ENCODE measurements at places on chromosomes 1 and 21.

GRCh38 chr1:114135786-114136185 is 17.9 kb downstream of the SYT6 start:
- no peak for DNase-seq

- DNase-seq, result peak; percentile 75
Measured at GRCh38 chr21:39638281-39638680, 25.5 kb downstream of the B3GALT5 start.

DNA sequence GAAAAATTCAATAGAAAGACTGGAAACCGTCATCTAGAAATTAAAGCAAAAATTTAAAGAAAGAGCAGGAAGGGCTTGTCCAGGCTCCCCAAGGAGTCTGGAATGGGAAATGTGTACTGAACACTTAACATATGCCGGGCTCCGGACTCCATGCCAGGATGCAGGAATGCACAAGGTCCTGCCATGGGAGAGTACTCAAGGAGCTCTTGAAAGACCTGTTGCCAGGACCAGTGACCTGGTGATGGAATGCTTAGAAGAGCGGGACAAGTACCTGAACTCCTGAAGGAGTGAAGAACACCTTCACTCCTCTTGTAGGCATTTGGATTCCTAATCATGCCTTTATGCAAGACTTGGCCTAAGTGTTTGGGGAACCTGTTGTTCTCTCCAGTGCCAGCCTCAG is 16.9 kb upstream of the DSCAM start:
- no peak for DNase-seq

- no peak for DNase-seq
Measured at GRCh38 chr1:192789871-192790270, 19.0 kb upstream of the RGS2 start.

DNA sequence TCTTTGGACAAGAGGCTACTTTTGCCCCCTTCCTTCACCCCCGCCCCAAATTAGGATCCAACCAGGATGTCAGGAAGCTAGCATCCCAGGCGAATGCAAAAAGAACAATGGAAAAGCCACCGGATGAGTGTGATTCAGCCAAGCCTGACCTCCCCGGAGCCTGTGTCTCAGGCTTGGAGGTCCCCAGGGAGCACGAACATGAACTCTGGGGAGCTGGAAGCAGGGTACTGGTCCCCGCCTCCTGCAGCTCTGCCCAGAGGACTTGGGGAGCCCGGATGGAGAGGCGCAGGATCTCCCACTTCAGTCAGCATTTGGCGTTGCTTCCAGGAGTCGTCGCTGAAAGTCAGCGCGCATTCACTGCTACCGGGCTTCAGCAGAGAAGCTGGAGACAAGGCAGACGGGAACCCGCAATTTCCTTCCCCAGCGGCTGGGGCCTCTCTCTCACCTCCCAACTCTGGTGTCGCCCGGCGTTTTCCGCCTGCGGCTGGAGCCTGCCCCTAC is 1.8 kb upstream of the TBX15 start:
- DNase-seq, result no peak

GRCh38 chr1:98398649-98399048 is 262.9 kb upstream of the SNX7 start:
- no peak for DNase-seq
